ENCODE measurements at places on chromosomes 1 and 21. TPM values are rescaled to one million over a fixed set of nuclear protein-coding genes. Genes with fewer than 3 reads are reported as not detected.

DNA sequence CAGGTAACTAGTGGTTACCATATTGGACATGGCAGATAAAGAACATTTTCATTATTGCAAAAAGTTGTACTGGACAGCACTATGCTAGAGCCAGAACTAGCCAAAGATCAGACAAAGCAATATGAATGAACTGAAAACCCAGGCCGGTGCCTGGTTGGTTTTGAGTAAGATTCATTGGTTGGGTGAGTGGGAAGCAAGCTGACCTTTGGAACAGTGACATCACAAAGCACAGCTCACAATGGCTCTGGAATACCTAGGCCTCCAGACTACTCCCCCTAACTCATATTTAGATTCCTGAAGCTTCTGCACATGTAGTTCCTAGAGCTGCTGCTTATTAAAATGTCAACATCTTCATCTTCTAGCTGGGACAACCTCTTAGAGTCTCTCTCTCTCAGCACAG lies at the start of gene TMCO2:
Gene TMCO2 (plus strand): TSS at position 283 of the 400 bp plus-strand sequence. CDS start 57 bp downstream, at position 340.
- DNase-seq, result no peak

DNA sequence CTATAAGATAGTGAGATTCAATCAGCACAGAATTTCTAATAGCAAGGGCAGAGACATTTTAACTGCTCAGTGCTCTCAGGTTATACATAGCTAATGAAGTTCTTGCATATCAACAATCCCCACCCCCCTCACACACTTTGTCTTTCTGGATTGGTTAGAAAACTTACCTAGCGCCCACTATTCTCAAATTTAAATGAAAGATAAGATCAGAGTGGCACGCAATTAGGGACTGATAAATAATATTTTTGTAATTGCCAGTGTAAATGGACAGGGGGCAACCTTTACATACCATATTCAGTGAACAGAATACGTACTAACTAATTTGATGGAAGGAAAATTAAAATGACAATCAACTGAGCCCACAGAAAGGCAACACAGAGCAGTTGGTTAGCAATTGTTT lies 11.7 kb downstream of the SELL start:
- no peak for DNase-seq

GRCh38 chr1:146036241-146036964 lies 14.9 kb upstream of the HJV start:
- no peak for DNase-seq

- DNase-seq, result no peak
Measured at GRCh38 chr21:26238646-26239045, 68.1 kb upstream of the APP start.

- no peak for DNase-seq
Measured at GRCh38 chr21:46406001-46406400, 52.7 kb upstream of the DIP2A start.

- no peak for DNase-seq
Measured at GRCh38 chr1:29753244-29753643, 516.9 kb downstream of the PTPRU start.

DNA sequence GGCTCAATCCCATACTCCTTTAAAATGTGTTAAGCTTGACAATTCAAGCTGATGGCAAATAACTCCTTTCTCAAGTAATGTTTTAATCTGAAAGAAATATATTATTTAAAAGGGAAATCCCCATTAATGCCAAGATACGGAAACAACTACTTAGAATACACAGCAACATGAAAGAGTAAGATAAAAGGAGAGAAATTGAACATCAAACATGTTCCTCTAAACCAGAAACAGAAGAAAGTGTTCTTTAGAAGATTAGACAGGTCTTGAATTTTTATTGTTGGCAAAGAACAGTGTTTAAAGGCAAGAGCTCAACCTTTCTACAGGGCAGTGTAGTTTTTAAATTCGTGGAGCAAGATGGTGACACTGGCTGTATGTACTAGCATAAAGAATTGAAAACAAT lies 105.8 kb upstream of the NRIP1 start:
- no peak for DNase-seq

- DNase-seq, result no peak
Measured at GRCh38 chr1:66405061-66405460, 128.9 kb upstream of the SGIP1 start.

DNA sequence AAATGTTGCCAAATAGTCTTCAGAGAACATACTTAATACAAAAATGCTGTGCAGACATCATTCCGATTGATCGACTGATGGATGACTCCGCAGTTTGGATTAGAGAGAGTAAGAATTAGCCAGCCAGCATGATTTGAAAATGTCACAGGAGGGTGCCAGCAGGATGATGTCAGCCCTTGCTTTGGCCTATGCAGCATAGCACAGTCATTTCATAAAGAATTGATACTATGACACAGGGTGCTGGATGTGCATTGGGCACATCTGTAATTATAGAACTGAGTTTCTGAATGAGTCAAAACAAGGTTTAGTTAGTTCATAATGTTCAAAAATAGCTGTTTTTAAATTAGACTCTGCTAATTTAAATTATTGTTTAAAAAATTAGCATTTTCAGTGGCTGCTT lies 21.6 kb upstream of the TRAF5 start:
- no peak for DNase-seq

- DNase-seq, result peak; percentile 42
Measured at GRCh38 chr21:43812139-43812821, 22.9 kb downstream of the RRP1 start.

DNA sequence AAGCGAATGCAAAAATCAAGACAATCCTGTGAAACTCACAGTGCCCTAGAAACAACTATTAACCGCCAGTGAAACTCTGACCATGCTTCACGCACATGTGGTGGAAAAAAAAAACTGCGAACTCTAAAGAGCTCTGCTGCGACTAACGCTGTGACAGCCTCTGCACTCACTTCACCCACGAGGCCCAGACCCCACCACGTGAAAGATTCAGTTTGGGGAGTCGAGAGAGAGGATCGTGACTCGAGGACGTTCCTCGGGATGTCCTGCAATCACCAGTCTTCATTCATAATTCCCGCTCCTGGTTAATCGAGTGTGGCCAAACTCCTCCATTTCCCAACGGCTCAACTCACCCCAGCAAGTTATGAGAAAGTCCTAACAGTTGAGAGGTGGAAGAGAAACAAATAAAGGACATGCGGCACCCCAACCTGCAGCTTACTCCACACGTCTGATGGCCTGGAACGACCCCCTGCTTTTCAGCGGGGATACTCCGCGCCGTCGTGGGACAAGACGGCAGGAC lies 1.1 kb downstream of the SERBP1 start:
- no peak for DNase-seq

DNA sequence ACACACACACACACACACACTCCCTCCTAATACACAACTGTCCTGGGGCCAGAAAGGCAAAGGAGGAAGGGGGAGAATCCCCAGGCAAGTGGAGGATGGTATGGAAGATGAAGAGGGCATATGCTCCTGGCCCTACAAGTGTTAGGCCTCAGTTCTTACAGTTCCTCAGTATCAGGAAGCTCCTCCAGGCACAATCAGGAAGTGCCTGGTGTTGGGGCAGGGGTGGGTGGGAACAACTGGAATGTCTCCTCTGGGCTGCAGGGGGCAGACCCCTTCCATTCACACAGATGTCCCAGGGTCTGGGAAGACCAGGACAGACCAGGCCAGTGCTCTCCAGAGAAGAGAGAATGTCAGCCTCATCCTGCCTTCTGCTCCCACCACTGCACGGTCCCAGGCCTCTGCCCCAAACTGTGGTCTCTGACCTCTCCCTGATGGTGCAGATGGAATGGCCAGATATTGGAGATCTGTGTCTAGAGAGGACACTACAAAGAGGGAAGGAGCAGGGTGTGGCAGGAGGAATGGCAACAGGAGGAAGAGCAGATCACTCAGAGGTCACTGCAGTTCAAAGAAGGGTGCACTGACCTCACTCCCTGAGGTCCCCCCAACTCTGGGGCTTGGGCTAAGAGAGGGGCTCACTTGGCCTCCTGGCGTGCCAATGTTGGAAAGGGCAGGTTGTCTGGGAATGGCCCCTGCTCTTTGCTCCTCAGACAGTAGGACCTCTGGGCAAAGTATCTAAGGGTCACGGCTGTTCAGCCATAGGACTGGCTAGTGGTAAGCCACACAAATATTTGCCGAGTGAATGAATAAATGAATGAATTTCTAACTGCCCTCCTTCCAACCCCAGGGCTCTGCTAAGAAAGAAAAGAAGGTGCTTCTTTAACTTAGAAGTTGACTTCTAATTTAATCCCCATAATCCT lies 2.5 kb upstream of the DENND2D start:
- no peak for DNase-seq

DNA sequence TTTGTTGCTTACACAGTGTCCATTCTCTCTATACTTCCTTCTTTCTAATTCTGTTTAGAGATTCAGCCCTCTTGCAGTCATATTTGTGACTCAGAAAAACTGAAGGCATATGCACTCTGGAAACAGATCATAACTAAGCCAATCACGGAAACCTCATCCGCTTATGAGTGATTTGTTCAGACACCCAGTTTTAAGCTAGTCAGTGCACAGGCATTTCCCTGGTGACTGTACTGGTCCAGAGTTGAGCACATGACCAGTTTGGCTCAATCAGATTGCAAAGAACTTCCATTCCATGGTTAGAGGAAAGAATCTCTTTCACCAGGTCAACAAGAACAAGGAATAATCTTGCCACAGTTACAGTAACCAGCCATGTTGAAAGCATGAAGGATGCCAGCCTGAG lies 69.2 kb upstream of the SGIP1 start:
- no peak for DNase-seq

DNA sequence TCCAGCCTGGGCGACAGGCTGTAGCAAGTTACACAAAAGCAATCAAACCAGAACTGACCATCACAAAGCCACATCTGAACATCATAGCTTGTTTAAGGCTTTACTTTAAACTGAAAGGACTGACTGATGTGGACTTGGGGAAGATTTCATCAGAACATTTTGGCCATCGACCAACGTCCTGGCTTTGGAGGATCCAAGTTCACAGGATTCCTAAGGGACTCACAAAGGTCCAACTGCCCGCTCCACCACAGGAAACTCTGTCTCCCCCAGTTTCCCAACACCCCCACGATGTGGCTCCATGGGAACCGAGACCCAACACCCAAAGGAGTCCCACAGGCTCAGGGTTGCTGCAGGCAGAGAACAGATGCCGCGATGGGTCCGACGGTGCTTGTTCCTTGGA lies 9.3 kb downstream of the SSU72 start:
- no peak for DNase-seq

DNA sequence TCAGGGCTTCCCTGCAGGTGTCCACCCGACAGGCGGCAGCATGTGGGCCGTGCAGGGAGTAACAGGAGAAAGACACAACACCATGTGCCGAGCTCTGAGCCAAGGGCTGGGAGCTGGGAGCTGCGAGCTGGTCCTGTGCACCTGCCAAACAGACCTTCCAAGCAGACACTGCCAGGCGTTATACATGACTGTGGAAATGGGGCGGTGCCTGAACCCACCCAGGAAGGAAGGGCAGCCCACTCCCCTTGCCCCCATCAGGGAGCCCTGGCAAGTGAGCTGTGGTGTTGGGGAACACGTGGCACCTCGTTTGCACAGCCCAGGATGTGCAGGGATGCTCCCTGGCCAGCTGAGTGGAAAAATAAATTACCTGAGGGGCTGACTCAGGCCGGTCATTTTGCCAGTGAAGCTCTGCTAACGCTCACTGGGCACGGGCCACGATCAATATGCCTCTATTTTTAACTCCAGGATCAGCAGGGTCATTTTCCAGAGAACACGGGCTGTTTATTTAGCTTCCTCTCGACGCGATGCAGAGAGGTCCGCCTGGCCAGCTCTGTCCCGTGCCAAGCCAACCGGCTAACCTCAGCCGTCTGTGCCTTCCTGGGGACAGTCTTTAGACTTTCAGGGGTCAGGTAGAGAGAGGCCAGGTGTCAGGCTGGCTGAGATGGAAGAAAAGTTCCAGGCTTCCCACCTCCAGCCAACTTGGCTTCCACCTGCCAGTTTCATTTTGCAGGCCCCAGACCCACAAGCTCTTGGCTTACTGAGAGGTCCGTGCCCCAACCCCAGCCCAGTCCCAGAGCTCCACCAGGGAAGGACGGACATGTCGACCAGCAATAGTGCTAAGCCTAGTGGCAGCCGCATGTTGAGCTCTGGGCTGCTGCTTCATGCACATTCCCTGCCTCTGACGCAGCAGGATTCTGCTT lies 196.7 kb upstream of the VAMP3 start:
- DNase-seq, result no peak

- peak; percentile 49 for DNase-seq
Measured at GRCh38 chr1:111754984-111755330, 744 bp upstream of the DDX20 start.

GRCh38 chr1:247825362-247825761 lies 1.4 kb upstream of the OR14A16 start:
- no peak for DNase-seq

DNA sequence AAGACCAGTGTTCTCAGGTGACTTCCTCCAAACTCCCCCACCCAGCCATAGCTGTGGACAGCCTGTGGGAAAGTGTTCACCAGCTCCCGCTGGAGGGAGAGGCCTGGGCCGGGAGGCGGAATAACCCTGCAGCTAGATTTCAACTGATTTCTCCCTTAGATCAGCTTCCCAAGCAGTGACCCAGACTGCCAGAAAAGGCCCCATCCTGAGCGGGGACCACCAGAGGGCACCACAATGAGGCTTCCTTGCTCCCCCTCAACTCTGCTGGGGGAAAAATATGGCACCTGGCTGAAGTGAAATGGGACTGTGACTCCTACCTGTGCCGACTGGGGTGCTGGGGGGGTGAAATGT lies 50.8 kb downstream of the RHBG start:
- no peak for DNase-seq

DNA sequence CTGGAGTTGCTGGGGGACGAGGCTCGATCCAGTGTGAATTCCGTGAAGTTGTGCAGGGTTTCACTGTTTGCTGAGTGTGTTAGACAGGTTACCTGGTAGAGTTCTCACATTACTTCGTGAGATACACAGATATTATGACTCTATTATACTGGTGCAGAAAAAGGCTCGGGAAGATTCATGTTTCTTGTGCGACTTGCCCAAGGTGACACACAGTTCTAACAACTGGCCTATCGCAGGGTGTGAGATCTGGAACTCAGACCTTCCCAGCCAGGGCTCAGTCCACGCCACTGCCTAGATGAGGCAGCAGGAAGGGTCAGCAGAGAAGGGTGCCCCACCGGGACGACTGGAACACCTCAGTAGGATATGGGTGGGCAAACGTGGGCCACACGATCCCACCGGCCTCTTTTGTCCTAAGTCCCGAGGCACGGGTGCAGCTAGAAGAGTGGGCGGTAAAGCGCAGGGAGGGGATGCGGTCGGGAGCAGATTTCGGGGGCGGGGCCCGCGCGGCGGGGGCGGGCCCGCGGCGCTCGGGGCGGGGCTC lies 296 bp upstream of the RNPEP start:
- DNase-seq, result peak; percentile 85

UTP11 gene
- total RNA-seq, result 9.0 TPM

ZNF593OS gene
- total RNA-seq, result not detected

FAM89A gene
- 10.7 TPM for total RNA-seq

PTGFRN gene
- 98.9 TPM for total RNA-seq

VAV3 gene
- total RNA-seq, result 123 TPM

UBL4B gene
- total RNA-seq, result 0.41 TPM

TRPM2 gene
- not detected for total RNA-seq

COA7 gene
- 2.2 TPM for total RNA-seq

F3 gene
- total RNA-seq, result 105 TPM

CD1E gene
- not detected for total RNA-seq

KRTAP10-12 gene
- not detected for total RNA-seq

SYT6 gene
- 0.14 TPM for total RNA-seq

Measured in transverse colon (tissue), 4 donors.